Activated CD4-positive, CD25-positive, alpha-beta regulatory T cell treated with anti-CD3 and anti-CD28 coated beads, Interleukin-2, amount 50 U/mL, for 72 hours (primary cell): ENCODE measurements at places on chromosomes 4 and X.

DNA sequence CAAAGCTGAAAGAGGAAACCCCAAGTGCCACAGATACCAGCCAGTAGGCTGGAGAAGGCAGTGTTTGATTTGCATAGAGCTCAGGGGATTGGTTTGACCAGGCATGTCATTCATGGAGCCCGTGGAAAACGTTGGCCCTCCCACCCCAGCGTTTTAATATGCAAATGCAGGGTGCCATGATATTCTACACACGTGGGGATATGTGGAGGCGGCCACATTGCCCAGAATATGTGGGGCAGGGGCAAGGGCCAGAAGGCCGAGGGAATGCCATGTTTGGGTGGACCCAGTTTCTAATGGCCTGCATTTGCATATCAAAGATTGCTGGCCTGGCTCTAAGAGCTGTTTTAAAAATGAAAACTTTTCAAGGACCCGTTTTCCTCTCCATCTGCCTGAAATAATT is 71.1 kb downstream of the MAP9 start:
- DNase-seq: no peak

- DNase-seq: no peak
Observed at GRCh38 chrX:131571348-131571747, 27.5 kb downstream of the OR13H1 start.

DNA sequence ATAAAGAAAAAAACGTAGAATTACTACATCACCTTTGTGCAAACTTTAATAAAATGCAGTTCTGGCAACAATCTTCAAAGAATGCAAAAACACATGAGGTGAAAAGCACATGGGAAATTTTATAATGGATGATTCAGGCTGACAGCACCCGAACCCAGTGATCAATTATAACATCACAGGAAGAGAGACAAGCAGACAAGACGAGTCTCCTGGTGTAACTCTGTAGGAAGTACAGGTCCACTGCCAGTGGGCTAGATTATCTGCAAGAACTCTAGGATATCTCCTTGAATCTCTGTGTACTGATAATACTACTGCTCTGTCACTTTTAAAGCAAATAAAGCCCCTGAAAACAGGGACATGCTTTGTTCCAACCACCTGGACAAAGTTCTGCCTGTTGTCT is 58.9 kb upstream of the NXF3 start:
- DNase-seq: no peak

DNA sequence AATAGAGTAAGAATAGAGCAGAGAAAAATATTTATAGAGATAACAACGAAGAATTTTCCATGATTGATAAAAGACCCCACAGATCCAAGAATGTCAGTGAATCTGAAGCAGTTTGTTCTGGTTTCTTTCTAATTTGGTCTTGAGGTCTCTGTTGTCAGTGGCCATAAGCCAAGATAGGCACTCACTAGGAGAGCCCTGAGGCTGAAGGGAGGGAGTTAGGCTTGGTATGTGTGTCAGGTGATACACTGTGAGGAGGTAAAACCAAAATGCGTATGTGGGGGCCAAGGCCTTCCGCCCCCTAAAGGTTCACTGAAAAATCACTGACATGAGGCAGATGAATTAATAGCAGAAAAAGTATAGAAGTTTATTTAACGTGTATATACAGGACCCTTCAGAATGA is 382.3 kb upstream of the HTR2C start:
- no peak for DNase-seq

- DNase-seq: no peak
Observed at GRCh38 chr4:127669691-127670090, 36.9 kb downstream of the INTU start.

DNA sequence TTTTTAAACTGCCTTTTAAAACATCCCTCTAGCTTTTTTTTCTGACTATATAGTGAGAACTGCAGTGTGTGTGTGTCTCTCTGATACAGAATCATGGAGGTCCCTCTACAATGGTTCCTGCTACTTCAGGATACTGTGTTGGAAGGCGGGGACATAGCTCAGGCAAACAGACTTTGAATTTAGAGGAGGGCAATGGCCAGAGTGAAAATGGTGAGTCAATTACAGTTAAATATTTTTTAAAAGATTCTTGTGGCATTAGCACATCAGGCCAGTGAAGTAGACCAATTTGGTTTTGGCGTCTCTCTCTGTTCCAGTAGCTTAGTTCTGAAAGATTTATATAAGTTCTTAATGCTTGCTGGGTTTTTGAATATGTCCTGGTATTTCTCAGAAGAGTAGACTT is 47.1 kb downstream of the ALG13 start:
- DNase-seq: no peak

DNA sequence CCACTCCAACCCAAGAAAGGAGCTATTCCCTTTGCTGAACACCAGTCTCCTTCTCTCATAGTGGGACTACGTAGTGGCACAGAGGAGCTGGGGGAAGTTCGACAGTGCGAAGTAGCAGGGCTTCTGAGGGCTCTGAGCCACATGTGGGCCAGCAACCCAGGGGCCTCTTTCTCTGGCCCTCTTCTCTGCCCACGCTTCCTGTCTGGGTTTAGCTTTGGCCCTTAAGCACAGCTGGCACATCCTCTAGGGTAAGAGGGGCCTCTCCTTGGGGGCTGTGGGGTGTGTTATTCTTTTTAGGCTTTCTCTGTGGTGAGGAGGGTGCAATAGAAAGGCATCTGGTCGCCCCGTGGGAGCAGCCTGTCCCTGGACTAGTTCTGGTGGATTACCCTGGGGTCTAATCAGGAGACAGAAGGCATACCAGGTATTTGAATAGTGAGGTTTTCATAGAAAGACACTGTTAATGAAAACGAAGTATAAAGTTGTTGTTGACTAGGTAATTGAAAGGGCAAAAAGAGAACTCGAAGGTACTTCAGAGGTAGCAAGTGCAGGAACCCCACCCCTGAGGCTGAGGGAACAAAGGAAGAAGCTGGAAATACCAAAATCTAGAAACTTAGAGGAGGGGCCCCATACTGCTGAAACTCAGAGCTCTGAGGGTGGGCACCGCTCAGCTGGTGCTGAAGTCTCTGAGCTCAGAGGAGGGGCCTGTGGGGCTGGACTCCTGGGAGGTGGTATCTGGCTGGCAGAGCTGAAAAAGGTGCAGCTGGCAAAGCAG is 151.9 kb upstream of the RPS6KA3 start:
- DNase-seq: no peak

- DNase-seq: no peak
Observed at GRCh38 chr4:118270492-118270891, 82.3 kb downstream of the PRSS12 start.

DNA sequence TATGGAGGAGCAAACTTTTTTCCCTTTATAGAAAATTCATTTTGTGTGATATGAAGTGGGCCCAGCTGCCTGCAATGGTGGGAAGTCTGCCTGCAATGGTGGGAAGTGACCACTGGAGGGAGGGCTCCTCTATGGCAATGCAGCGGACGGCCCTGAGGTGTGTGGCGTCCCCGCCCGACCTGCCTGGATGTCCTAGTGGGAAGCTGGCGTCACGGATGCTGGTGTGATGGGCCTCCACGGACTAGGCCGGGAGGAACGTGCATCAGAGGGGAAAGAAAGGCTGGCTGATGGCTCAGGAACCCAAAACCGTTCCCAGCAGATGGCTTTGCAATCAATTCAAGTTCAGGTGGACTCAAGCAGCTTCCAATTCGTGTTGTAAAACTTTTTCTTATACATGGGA is 177.9 kb downstream of the AFAP1 start:
- DNase-seq: no peak

DNA sequence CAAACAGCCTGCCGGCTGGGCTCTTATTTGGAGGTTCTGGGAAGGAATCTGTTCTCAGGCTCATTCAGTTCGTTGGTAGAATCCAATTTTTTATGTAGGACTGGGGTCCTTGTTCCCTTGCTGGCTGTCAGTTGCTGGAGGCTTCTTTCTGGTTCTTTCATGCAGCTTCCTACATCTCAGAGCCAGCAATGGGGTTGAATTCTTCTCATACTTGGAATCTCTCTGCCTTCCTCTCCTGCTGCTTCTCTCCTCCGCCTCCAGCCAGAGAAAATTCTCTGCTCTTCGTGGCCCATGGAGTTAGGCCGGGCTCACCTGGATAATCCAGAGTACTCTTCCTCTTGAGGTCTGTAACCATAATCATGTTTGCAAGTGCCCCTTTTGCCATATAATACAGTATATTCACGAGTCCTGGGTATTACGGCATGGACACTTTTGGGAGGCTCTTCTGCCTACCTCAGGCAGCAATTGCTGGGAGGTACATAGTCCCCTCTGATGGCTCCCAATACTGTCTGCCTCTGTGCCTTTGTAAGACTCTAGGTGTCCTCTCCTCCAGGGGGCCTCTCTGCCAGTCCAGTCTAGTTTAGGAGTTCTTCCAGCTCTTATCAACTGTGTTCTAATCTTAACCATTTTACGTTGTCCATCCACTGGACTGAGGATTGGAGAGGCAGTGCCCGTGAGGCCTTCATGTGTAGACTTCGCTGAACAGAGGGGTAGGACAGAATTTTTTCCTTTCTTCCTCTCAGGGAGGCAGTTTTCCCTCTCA is 2.2 kb downstream of the TRMT44 start:
- no peak for DNase-seq

- DNase-seq: no peak
Observed at GRCh38 chr4:149140841-149141240, 674.8 kb downstream of the IQCM start.

DNA sequence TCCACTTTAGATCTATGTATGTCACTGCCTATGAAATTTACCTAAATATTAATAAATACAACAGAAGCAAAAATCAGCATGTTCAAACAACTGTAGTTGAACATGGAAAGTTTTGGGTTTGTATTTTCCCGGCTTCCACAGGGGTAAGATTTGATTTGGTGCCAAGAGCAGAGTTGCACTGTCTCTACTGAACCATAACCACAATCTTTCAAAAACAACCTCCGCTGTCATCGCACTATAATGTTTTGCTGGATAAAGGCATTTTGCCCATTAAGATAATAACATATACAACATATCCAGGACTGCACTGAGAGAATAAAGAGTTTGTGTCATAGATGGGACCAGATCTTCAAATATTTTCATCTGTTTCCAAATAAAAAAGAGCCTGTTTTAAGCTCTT is 94.9 kb downstream of the TENM3 start:
- no peak for DNase-seq

- no peak for DNase-seq
Observed at GRCh38 chr4:80029364-80029763, 43.7 kb downstream of the ANTXR2 start.

- no peak for DNase-seq
Observed at GRCh38 chr4:186920483-186920882, 196.8 kb upstream of the FAT1 start.

- no peak for DNase-seq
Observed at GRCh38 chrX:72020788-72021187, 110.1 kb downstream of the NHSL2 start.

DNA sequence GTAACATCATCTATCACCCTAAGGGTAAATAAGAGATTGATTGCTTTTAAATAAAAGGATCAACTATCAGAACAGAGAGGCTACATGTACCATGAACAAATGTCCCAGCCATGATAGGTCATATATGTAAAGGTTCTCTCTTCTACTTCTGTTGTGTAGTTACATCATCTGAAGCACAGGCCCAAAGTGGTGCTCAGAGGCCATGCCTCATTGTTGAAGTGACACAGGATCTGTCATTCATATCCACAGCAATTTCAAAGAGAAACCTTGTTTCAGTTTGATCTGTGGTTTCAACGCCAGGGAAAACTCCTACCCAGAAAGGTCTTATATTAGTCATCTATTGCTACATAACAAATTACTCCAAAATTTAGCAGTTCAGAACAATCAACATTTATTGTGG is 269.2 kb upstream of the MAOA start:
- no peak for DNase-seq

DNA sequence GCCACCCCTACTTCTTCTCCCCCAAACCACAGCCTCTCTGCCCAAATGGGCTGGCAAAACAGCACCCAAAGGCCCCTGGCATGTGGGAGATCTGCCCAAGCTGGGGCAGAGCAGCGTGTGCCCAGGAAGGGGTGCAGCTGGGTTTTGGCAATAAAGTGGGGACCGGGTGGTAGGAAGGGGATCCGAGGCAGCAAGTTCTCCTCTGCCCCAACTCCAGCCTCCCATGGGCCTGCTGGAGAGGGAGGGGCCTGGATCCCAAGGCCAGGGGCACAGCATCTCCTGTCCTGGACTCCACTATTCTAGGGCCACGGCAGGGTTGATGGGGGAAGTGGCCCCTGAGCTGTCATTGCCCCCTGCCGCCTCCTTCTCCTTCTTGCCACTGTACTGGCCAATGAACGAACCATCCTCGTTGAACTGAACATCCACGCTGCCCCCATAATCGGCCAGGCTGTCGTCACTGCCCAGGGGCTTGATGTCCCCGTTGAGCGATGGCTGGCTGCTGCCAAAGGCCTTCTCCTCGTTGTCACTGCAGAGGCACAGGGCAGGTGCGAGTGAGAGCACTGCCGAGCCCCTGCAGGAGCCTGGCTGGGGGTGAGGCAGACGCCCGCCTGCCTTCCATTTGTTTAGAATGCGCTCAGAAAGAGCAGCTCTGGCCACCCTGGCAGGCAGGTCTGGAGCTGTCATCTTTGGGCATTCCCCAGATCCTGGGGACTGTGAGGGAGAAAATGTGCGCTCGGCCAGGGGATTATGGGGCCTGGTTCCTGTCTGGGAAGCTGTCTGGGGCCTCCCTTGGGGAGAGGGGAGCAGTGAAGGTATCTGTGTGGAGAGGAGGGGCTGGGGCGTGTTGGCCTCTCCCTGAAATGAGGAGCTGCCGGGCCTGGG is 23.4 kb downstream of the L1CAM start:
- no peak for DNase-seq

DNA sequence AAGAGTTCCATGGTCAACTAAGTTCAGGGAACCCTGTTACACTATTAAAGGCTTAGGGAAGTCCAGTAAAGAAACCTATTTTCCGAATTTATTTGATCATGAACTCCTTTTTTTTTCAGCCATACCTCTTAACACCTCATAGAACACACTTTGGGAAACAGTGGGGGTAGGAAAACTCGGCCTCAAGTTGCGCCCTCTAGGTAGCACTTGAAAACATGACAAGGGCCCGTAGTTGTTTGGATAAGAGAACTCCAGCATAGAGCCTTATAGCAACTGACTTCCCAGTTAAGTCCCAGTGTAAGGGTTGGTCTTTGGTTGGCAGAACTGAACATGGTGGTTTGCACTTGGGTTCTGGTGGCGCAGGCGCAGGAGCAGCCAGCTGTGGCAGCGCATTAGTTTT is 14.4 kb downstream of the OGT start:
- DNase-seq: no peak

DNA sequence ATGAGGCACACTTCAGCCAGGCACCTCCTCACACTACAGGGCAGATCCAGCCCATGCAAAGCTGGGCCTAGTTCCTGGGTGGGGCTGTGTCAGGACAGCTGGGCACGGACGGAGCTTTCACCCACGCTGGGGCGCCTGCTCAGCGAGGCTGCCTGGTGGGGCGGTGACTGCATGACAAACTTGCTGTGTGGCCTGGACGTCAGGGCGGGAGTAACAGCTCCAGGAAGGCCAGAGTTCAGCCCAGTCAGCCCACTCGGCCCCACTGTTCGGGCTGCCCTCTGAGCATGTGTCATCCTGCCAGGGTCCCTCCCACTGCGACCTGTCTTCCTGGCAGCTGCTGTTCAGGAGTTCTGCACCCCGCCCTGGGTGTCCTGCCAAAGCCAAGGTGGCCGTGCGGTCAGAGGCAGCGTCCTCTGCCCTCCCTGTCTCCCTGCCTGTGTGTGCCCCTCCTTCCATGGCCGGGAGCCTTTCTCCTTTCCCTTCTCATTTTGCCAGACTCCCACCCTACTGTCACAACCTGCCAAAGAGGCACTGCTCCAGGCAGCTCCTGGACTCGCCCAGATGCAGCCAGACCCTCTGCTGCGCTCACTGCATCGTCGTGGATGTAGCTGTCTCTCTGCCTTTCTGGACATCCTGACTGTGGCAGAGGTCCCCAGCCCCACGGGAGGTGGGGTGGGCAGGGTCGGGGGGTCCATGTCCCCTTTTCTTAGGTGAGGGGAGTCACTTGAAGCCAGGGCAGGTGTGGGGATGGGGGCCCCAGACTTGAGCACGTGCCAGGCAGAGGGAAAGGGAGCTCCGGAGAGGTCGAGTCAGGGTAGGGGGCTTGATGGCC is 33.0 kb upstream of the KIAA0232 start:
- no peak for DNase-seq
